CD4-positive, alpha-beta memory T cell (primary cell): ENCODE measurements at places on chromosomes 11 and 22. TPM values are rescaled to one million over a fixed set of nuclear protein-coding genes. Genes with fewer than 3 reads are reported as not detected.

DNA sequence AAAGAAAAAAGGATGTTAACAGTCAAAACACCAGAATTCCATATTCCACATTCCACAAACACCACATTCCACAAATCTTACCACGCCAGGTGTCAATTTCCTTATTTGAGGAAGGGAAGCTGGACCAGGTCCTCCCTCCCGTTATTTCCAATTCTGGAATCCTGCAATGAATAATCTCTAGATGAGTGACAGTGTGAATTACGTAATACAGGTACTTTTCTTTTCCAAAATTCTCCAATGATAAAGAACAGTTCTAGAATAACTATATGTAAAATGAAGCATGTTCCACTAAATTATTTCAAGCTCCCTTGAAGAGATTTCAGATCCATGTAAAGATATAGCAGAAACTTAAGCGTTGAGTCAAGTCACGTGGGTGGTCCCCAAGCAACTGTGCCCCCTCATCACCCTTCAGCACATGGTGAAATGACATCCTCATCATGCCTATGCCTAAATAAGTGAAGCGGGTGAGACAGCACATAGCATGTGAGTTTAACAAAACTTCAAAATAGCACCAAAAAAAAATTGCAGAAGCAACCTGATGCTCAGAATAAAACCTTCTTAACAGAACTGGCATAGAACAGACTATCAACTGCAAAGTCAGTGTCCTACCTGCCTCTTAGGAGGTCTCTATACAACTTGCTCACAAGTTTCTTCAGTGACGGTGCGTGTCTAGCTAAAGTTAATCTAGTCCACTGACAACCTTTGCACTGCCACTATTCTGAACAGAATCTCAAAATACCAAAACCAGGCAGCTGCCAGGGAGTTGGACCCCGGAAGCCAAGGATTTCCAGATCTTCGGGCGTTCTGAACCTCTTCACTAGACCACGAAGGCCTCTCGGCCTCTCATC is 876 bp downstream of the NFRKB start:
- no peak for DNase-seq

GRCh38 chr11:113690619-113691569 is 15.2 kb downstream of the TMPRSS5 start:
- no peak for DNase-seq

GRCh38 chr11:112016765-112017376 is 8.3 kb upstream of the DLAT start:
- DNase-seq, result no peak

- no peak for DNase-seq
These were observed 38.7 kb downstream of the MYO18B start for GRCh38 chr22:25780673-25781072.

GRCh38 chr11:93689240-93689639 is 27.8 kb downstream of the CEP295 start:
- DNase-seq, result no peak

DNA sequence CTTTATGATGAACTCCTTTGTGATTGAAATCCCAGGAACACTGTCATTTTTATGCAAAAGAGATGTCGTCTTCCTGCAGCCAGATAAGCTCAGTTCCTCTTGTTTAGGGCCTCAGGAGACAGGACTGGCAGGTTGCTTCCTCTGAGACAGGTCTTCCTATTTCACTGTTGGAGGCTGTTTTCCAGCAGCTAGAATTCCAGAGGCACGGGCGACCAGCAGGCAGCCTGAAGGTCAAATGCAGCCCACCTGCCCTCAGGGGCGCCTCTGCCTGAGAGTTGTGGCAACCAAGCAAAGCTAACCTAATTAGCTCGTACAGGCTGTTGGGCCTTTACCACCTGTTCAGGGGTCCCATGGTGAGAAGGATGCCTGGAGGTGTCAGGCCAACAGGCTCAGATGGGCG is 22.3 kb downstream of the SLC6A5 start:
- DNase-seq, result no peak

GRCh38 chr11:76159983-76160661 is 46.2 kb downstream of the WNT11 start:
- no peak for DNase-seq

GRCh38 chr22:50208430-50208938 is 7.7 kb downstream of the SELENOO start:
- no peak for DNase-seq

DNA sequence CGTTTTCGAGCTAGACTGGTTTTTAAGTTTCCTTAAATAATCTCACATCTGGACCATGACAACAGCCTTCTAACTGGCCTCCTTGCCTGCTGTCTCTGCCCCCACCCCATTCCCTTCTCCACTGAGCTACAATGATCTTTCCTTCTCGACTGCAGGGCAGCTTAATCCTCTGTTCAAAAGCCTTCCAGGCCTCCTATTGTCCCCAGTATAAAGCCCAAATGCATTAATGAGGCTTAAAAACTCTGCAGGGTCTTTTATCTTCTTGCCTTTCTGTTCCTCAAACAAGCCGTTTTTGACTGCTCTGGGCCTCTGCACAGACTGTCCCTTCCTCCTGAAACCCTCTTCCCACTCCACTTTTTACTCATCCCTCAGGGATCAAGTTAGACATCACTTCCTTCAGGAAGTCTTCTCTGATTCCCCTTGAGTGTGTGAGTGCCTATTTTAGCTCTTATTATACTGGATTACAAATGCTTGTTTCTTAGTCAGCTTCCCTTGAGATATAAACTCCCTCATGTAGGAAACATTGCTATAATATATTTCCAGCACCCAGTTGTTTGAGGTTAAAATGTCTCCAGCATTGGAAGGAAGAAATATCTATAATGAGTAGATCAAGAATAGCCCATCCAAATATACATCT is 23.6 kb upstream of the PAMR1 start:
- no peak for DNase-seq

GRCh38 chr11:125945011-125945796 is 640 bp upstream of the VSIG10L2 start:
- DNase-seq, result no peak

GRCh38 chr22:20147237-20147988 is 3.4 kb downstream of the CCDC188 start:
- DNase-seq, result no peak

- DNase-seq, result no peak
These were observed 22.6 kb upstream of the APLP2 start for GRCh38 chr11:130047141-130047540.

DNA sequence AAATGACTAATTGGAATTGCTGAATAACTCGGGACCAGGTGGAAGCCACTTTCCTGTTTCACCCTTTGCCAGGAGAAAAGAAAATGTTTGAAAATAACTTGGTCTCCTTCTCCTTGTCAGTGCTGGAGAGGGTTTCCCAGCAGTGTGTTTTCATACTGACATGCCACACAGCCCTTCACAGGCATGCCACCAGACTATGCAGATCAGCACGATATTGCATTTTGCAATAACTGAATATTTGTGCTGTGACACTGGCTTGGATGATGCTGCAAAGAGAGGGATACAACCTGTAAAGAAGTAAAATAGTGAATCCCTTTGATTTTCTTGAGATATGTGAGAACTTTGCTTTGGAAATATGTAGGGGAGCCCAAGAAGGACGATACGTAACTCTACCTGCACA is 200.0 kb upstream of the NAV2 start:
- DNase-seq, result no peak

DNA sequence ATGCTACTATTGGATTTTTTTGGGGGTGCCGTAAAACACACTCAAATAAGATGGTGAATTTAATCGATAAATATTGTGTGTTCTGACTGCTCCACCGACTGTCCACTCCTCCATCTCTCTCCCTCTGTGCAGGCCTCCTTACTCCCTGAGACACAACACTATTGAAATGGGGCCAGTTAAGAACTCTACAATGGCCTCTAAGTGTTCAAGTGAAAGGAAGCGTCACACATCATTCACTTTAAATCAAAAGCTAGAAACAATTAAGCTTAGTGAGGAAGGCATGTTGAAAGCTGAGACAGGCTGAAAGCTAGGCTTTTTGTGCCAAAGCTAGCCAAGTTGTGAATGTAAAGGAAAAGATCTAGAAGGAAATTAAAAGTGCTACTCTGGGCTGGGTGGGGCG is 156.7 kb downstream of the CTTN start:
- DNase-seq, result no peak

DNA sequence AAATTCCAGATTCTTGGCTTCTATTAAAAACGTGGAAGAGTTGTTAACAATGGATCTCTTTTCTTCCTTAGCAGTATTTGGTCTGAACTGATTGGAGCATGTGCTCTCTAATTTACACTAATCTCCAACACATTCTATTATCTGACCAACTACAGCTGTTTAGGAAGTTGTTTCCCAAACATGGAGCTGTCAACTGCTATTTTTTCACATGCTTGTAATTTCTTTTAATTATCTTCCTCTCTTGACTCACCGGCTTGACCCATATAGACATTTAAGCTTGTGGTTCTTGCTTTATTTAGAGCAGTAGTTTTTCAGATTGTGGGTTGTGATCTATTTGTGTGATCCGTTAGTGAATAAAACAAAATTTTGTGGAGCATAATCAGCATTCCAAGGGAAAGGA is 40.8 kb downstream of the CTNND1 start:
- DNase-seq, result no peak

GRCh38 chr11:82842019-82842418 is 58.2 kb downstream of the PRCP start:
- no peak for DNase-seq

DNA sequence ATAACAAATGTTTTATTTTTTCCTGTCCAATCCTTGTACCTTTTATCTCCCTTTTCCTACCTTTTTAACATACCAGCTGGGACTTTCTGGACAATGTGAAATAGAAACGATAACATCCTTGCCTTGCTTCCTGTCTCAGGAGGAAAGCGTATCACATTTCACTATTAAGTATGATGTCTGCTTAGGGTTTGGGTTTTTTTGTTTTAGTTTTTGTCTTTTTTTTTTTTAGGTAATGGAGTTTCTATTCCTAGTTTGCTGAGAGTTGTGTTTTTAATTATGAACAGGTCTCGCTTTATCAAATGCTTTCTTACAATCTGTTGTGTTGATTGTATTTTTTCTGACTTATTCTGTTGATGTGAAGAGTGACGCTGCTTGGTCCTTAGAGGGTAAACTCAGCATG is 64.2 kb upstream of the KCNQ1OT1 start:
- no peak for DNase-seq

- DNase-seq, result no peak
These were observed 61.4 kb downstream of the LIF start for GRCh38 chr22:30185129-30185528.

GRCh38 chr11:92627615-92628256 is 341.7 kb upstream of the MTNR1B start:
- no peak for DNase-seq

- no peak for DNase-seq
These were observed 41.8 kb downstream of the BARX2 start for GRCh38 chr11:129417458-129417857.

DNA sequence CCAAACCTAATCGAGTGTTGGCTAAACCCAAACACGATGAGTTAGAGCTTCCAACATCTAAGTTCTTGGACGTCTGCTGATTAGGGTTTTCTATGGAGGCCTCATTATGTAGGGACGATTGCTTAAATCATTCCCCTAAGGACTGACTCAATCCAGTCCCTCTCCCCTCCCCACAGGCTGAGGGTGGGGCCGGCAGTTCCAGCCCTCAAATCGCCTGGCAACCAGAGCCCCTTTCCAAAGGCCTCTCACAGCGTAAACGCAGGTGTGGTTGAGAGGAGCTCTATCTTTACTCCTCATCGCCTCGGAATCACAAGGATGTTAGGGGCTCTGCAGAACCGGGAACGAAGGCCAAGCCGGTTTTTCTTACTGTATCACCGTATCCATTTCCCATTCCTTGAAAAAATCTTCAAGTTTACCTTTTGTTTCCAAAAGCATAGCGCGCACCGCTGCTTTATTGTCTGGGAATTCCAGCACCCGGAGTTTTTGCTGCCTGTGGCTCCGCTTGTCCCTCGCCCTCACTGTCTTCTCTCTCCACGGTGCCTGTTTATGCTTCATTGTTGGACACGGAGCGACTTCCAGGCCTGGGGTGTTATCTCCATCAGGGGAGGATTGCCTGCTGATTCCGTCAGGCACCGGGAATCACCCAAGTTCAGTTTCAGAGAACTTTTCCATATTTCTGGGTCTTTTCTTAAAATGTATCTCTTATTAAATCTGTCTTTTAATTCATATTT is 13.8 kb upstream of the IFITM3 start:
- no peak for DNase-seq

- no peak for DNase-seq
These were observed 10.7 kb downstream of the SHANK3 start for GRCh38 chr22:50683086-50683993.

DNA sequence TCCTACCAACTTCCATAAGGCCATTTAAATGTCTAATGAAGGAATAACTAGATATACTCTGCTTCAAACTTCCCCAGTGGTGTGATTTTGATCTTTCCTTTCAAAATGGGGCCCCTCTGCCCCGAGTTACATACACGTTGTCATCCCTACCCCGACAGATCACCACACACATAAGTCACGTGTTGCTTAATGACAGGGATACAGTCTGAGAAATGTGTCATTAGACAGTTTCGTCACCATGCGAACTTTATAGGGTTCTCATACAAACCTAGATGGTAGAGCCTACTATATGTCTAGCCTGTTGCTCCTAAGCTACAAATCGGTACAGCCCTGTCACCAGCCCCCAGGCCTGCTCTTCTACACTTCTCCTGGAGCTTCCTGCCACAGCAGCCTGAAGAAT is 49.8 kb upstream of the SCUBE2 start:
- no peak for DNase-seq

DNA sequence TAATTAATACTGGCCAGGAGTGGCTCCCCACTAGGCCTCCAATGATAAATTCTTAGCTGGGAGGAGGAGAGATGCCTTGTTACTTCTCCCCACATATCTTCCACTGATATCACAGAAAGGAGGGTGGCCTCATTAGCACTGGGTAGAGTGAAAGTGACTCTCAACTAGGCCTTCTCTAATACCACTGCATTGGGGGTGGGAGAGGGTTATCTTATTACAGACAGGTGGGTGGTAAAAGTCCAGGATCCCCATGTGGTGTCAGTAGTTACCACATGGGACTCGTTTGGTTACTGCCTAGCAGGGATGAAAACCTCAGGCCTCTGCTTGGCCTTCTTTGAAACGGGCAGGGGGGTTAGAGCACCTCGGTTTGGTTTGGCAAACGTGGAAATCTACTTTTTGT is 167.3 kb downstream of the UVRAG start:
- DNase-seq, result no peak

GRCh38 chr11:131192628-131193027 is 177.8 kb upstream of the NTM start:
- DNase-seq, result no peak

RIMBP3C gene
- total RNA-seq, result 4.9 TPM

MN1 gene
- total RNA-seq, result 0.35 TPM

HORMAD2 gene
- total RNA-seq, result not detected

LRRC74B gene
- not detected for total RNA-seq

MPZL3 gene
- 29.9 TPM for total RNA-seq

RIC3 gene
- 28.7 TPM for total RNA-seq

GGTLC3 gene
- total RNA-seq, result not detected

APOBEC3H gene
- total RNA-seq, result 7.5 TPM

SCO2 gene
- total RNA-seq, result not detected

CLP1 gene
- 14.1 TPM for total RNA-seq

SCN2B gene
- total RNA-seq, result not detected

OR10A6 gene
- not detected for total RNA-seq

PLEKHB1 gene
- 63.2 TPM for total RNA-seq

PPP1R14B gene
- total RNA-seq, result 38.4 TPM

OR4D10 gene
- total RNA-seq, result not detected

MUC5AC gene
- not detected for total RNA-seq

KIF18A gene
- 0.81 TPM for total RNA-seq
